ENCODE measurements at places on chromosomes 6 and 20. TPM values are rescaled to one million over a fixed set of nuclear protein-coding genes. Genes with fewer than 3 reads are reported as not detected.
A peak's percentile ranks its signal among the peaks of the same experiment; 100 is the strongest.

DNA sequence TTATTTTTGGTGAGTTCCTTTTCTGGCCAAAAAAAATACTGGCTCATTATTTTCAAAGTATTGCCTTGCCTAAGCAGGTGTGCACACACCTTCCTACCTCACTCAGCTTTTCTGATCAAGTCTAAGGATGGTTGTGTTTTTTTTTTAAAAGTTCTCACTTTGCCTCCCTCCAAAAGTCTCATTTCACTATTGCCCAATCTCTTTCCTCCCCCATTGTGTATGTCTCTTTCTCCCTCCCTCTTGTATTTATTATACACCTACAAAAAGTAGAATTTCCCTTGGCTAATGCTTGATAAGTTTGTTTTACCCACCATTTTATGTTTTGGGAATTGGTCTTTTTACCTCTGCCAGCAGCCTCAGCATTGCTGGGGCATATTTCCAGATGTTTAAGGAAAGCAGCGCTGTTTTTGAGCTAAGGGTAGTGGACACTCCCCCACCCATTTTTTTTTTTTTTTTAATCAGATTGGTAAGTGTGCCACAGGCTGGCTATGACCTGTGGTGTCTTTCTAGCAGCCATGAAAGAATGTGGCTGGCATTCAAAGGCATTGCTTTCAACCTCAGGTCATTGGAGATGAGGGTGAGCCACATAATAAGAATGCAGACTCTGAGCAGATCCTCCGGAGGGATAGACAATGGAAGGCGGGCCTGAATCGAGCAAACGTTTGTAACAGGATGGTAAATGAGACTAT, 668.6 kb downstream of the UTRN start:
- DNase-seq, result peak; percentile 82

FAM217B gene
- 2.2 TPM for total RNA-seq

C20orf202 gene
- not detected for total RNA-seq

DNA sequence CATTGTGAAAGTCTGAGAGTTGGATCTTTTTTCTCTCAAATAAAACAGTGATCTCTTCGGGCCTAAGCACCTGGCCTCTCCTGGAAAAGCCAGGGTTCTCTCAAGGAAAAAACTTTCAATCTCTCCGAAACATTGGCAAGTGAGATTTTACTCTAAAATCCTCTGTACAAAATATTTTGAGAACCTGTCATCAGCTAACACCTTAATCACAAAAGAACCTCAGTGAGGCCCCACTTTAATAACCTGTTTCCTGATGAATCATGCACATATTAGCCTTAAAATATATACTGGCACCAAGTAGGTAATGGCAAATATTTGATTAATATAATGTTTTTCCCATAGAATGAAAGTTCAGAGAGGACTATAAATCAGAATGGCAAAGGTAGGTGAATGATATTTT, 177.9 kb downstream of the FRK start:
- DNase-seq, result no peak

GRCh38 chr6:11108726-11109125, 2.8 kb downstream of the ERVFRD-1 start:
- no peak for DNase-seq

GRCh38 chr20:53713328-53714056, 119.9 kb upstream of the ZNF217 start:
- no peak for DNase-seq

DNA sequence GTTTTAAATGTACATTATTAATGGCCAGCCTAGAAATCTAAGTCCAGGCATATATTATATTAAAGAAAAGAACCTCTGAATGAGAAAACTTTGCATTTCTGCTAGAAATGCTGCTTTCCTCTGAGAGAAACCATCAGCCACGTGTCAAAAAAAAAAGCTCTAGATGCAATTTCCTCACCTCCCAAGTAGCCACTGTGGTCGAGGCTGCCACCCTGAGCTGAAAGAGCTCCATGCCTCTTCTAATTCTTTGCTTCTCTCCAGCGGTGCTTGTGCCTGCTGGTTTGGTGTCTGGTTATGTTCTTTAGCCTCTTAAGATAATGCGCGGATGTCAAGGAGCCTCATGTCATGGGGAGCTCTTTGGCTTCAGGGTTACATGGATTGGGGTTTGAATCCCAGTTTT, 316.0 kb downstream of the TFAP2C start:
- DNase-seq, result peak; percentile 68

- peak; percentile 62 for DNase-seq
Measured at GRCh38 chr6:110491644-110492317, 15.4 kb upstream of the SLC22A16 start.

DNA sequence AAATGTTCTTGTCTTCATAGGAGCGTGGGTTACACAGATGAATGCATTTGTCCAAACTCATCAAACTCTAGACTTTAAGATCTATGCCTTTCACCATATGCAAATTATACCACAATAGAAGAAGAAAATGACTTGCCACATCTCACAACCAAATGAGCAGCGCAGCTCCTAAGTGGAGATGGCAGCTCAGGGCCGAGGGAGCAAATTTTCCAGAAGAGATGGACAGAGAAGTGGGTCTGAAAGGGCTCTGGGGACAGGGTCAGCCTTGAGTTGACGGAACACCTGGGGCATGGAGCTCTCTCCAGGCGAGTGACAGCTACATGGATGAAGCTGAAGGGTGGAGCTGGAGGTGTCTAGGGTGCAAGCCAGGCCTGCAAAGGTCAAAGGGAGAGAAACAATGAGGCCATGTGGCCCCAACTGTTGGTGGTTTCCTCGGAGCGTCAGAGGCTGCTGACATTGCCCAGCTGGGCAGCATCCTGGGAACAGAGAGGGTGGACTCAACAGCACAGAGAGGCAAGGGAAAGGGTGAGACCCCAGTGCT, 228.3 kb downstream of the NRN1 start:
- no peak for DNase-seq

BFSP1 gene
- 0.32 TPM for total RNA-seq

DNA sequence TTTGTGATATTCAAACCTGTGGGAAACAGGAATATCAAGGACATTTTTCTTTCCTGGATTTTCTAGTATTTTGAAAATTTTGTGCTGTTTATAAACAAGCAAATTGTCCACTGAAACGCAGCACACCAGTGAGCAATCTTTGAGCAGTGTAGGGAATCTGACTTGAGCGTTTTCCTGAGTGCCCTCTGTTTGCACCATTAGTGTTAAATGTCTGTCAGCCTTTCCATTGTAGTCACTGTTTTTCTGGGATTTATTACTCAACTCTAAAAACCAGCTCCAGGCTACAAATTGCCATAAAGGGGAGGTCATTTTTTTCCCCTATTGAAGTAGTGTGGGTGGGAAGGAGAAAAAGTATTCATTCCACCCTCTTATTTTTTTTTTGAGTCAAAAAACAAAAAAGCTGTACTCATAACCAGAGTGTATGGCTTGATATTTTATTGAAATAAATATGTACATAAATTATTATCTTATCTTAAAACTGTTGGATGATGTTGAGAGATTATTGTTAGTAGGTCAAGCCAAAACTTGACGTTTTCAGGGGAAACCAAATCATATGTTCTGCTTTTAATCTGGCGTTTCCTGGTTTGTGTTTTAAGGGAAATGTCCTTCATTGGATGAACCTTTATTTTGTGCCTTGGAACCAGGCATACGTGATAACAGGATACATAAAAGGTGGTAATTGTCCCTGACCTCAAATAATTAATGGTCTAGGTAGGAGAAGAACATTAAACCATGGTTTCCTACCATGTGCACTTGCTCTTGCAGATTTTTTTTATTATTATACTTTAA, 51.8 kb downstream of the TSHZ2 start:
- DNase-seq, result peak; percentile 83
